ENCODE measurements at places on chromosomes 2 and 18. TPM values are rescaled to one million over a fixed set of nuclear protein-coding genes. Genes with fewer than 3 reads are reported as not detected.
A peak's percentile ranks its signal among the peaks of the same experiment; 100 is the strongest.

- H3K27ac ChIP-seq, result no peak overlapping the region
- DNase-seq, result peak; percentile 23
- H3K36me3 ChIP-seq, result no peaks in the 10 kb centered on the region
- no peaks in the 10 kb centered on the region for H3K27me3 ChIP-seq
Measured at GRCh38 chr2:10256515-10257031, 46.1 kb upstream of the HPCAL1 start.

GRCh38 chr2:127685410-127686080, 10.2 kb upstream of the LIMS2 start:
- no peaks in the 10 kb centered on the region for H3K27me3 ChIP-seq
- no peak for DNase-seq
- H3K4me3 ChIP-seq, result no peak overlapping the region
- no peaks in the 10 kb centered on the region for H3K36me3 ChIP-seq
- no peaks in the 10 kb centered on the region for H3K4me1 ChIP-seq

GRCh38 chr18:42574871-42575270, 540.6 kb downstream of the RIT2 start:
- H3K4me1 ChIP-seq, result no peaks in the 10 kb centered on the region
- H3K27ac ChIP-seq, result no peak overlapping the region
- no peak overlapping the region for H3K4me3 ChIP-seq
- no peak for DNase-seq

QPCT gene
- polyA plus RNA-seq, result 20.8 TPM

- H3K36me3 ChIP-seq, result no peaks in the 10 kb centered on the region
- H3K4me3 ChIP-seq, result no peak overlapping the region
- H3K4me1 ChIP-seq, result peaks cover 29% of the 10 kb centered on the region
- H3K27me3 ChIP-seq, result no peaks in the 10 kb centered on the region
- H3K27ac ChIP-seq, result peak overlapping the region; percentile 28
Measured at GRCh38 chr2:120245520-120246332, 6.9 kb upstream of the RALB start.

DNA sequence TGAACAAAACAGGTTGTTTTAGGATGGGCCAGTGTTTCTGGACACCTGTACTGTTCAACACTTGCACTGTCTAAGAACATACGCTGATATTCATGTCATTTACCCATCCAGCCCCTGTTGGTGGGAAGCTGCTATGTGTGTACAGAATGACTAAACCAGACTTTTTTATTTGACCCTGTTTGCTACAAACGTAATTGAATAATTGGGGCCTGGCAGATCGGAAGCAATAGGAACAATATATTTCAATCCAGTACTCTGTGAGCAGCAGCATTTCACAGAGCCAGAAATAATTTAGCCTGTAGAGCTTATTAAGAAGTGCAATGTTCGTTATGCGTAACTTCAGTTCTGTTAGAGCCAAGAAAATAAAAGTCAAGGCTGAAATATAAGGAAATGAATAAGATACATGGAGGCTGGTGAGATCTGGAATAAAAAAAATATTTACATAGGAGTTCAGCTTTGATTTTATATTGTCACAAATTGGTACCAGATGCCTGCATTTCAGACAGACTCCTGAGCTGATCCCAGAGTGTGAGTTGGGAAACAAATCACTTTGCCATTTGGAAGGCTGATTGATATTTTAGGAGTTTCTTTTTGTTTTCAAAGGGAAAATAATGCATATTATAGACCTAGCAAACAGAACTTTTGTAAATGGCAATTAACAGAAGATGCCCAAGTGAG, 19.7 kb downstream of the CABLES1 start:
- H3K4me3 ChIP-seq, result no peak overlapping the region
- no peak for DNase-seq
- no peaks in the 10 kb centered on the region for H3K36me3 ChIP-seq
- peaks cover 7% of the 10 kb centered on the region for H3K4me1 ChIP-seq
- H3K27me3 ChIP-seq, result no peaks in the 10 kb centered on the region

GRCh38 chr18:6414118-6414722, 491 bp downstream of the L3MBTL4 start:
- DNase-seq, result peak; percentile 53
- H3K27me3 ChIP-seq, result peaks cover 18% of the 10 kb centered on the region
- peaks cover 20% of the 10 kb centered on the region for H3K4me1 ChIP-seq
- no peaks in the 10 kb centered on the region for H3K36me3 ChIP-seq
- H3K4me3 ChIP-seq, result peak overlapping the region; percentile 72
- H3K27ac ChIP-seq, result peak overlapping the region; percentile 84

GRCh38 chr2:141554810-141555209, 576.0 kb downstream of the LRP1B start:
- H3K36me3 ChIP-seq, result no peaks in the 10 kb centered on the region
- peak; percentile 51 for DNase-seq
- no peaks in the 10 kb centered on the region for H3K27me3 ChIP-seq
- no peak overlapping the region for H3K4me3 ChIP-seq
- no peaks in the 10 kb centered on the region for H3K4me1 ChIP-seq

GRCh38 chr2:128345436-128346165, 26.9 kb upstream of the HS6ST1 start:
- no peaks in the 10 kb centered on the region for H3K36me3 ChIP-seq
- no peak overlapping the region for H3K27ac ChIP-seq
- H3K4me1 ChIP-seq, result peaks cover 14% of the 10 kb centered on the region
- H3K4me3 ChIP-seq, result no peak overlapping the region
- no peaks in the 10 kb centered on the region for H3K27me3 ChIP-seq

TXNDC2 gene
- 0.20 TPM for polyA plus RNA-seq

- no peak for DNase-seq
- H3K36me3 ChIP-seq, result no peaks in the 10 kb centered on the region
- H3K27me3 ChIP-seq, result no peaks in the 10 kb centered on the region
- H3K4me1 ChIP-seq, result peaks cover 7% of the 10 kb centered on the region
Measured at GRCh38 chr2:197163712-197164140, 146.9 kb downstream of the ANKRD44 start.
